Activated gamma-delta T cell treated with Interleukin-2 at 50 U/mL for 16 hours (primary cell): ENCODE measurements at places on chromosomes 1 and 21.

- no peak for DNase-seq
Measured at GRCh38 chr1:165383067-165383466, 26.6 kb upstream of the LMX1A start.

DNA sequence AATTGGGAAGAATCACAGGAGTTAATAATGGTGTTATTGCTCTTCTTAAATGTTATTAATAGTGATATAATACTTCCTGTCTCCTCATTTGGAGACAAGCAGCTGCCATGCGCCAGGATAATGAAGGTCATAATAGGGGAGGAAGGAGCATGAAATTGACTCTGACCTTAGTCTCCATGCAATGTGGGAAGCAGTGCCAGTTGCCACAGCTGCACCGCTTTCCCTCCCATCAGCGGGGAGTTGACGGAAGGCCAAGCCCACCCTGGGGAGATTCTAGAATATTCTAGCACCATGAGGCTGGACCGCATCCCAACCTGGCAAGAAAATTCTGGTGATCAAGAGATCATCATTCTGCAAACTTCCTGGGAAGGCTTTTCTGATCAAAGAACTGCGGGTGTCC, 11.0 kb upstream of the OLIG1 start:
- DNase-seq = no peak

DNA sequence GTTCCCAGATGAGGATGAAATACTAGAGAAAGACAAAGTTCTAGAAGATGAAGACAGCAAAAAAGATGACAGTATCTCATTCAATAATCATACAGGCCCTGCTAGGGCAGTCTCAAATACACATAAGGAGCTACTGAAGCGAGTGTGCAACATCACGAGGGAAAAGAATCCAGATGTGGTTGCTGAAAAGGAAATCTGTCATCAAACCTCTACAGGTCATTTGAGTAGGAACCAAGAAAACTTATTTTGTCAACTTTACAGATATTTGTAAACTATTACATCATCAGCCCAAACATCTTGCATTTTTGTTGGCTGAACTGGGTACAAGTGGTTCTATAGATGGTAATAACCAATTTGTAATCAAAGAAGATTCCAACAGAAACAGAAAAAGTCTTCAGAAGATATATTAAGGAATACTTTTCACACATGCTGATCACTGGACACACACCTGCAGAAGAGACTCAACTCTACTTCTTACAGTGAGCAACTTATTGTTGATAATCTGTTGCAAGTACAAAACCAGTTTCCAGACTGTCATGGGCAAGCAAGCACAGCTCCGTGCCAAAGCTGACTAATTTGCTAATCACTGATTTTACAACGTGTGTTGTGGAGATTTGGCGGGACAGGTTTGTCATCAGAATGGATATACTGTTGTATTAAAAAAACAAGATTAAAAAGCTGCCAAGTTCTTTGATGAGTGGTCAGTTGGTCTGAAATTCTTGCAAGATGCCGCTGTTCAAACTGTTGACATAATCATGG, 42.1 kb downstream of the TRIM33 start:
- no peak for DNase-seq

DNA sequence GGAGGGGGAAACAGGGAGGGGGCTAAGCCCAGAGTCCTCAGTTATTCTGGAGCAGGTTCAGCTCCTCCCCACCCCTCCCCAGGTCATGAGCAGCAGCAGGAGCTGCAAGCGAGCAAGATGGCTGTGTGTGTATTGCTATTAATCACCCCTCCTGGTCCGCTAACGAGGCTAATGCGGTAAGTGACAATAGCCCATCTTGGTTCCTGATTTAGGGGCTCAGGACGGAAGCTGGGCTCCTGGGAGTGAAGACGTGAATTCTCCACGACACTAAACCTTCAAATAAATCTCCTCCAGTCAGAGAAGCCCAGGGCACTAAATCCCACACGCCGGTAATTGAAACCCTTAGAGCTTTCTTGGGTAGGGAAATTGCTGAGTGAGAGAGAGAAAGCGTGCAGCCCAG, 76.1 kb downstream of the TMEM53 start:
- no peak for DNase-seq

- DNase-seq = peak; percentile 19
Measured at GRCh38 chr1:161727256-161727924, 6.0 kb downstream of the FCRLB start.

GRCh38 chr1:67672260-67672803, 12.7 kb upstream of the GADD45A start:
- no peak for DNase-seq

DNA sequence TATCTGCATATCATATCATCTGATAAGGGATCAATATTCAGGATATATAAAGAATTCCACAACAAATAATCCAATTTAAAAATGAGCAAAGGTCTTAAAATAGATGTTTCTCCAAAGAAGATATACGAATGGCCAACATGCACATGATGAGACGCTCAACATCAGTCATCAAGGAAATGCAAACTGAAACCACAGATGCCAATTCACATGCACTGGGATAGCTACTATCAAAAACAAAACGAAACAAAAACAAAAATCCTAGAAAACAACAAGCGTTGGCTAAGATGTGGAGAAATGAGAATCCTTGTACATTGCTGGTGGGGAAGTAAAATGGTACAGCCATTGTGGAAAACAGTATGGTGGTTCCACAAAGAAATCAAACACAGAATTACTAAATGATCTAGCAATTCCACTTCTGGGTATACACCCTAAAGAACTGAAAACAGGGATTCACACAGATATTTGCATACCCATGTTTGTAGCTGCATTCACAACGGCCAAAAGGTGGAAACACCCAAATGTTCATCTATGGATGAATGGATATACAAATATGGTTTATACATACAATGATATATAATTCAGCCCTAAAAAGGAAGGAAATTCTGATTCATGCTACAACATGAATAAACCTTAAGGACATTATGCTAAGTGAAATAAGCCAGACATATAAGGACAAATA, 79.4 kb downstream of the PCSK9 start:
- DNase-seq = no peak

DNA sequence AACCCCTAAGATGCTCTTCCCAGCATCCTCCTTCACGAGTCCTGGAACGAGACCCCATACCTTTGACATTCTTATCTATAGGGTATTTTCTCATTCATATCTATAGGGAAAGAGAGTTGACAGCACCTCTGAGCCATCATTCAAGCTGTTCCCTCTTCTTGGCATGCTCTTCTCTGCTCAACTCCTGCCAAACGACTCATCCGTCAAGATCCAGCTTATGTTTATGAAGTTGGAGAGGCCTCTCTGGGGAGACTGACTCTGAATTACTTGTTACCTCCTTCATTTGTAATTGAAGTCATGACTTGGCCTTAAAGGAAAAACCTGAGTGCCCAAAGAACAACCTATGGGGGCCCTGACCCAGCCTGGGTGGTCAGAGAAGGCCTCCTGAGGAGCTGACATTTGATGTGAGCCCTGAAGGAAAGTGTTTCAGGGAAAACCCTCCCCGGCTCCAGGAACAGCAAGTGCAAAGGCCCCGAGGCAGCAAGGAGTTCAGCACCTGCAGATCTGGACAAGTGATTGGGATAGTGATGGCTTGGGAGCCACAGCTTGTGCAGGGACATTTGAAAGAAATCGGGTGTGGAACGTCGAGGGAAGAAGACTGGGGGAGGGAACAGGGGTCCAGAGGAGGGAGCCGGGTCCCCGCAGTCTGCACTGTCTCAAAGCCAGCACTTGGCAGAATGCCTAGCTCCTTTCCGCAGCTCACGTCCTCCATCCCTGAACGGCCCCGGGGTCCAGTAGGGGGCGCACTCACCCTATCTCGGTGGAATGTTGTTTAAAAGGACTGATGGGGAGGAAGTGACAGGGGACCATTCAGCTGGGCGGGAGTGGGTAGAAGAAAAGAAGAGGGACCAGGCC, 14.0 kb upstream of the CDA start:
- DNase-seq = peak; percentile 49
